ENCODE measurements at places on chromosomes 6 and 20. TPM values are rescaled to one million over a fixed set of nuclear protein-coding genes. Genes with fewer than 3 reads are reported as not detected.

Gene CSNK2A1
- 89.4 TPM for total RNA-seq

Gene IMPG1
- total RNA-seq = not detected

Gene TRIM10
- total RNA-seq = not detected

DNA sequence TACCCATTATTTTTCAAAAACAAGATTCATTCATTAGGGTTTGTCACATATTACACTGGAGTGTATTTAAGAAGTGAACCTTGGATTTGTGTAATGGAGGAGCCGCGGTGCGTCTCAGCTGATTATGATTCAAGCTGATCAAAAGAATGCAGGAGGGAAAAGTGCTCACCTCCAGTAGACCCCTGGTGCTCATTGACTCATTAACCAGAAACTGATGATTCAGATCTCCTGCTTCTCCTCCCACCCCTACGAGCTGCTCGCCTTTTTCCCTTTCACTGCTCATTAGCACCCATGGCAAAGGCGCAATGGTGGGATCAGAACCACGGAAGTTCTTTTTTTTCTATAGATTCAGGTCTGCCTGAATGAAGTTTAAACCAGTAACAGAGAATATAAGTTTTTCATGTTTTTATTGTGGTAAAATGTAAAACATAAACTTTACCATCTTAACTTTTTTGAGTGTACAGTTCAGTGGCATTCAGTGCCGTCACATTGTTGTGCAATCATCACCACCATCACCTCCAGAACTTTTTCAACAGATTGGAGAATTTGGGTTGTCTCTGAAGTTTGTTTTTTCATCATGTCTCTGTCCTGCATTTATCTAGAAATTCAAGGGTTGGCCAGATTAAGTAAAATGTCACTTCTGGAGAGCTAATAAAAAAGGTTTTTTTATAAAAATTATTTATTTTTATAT is 101.6 kb downstream of the LINC00237 start:
- DNase-seq = no peak

DNA sequence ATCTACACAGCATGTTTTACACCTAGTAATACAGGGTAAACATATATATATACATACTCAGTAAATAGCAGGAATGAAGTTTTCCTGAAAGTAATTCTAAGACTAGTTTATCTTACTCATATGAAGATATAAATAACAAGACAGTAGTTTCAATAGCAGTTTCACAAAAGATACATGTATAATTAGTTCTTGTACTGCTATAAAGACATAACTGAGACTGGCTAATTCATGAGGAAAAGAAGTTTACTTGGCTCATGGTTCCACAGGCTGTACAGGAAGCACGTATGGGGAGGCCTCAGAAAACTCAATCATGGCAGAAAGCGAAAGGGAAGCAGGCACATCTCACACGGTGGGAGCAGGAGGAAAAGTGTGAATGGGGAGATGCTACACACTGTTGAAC is 16.9 kb downstream of the RARS2 start:
- DNase-seq = no peak

DNA sequence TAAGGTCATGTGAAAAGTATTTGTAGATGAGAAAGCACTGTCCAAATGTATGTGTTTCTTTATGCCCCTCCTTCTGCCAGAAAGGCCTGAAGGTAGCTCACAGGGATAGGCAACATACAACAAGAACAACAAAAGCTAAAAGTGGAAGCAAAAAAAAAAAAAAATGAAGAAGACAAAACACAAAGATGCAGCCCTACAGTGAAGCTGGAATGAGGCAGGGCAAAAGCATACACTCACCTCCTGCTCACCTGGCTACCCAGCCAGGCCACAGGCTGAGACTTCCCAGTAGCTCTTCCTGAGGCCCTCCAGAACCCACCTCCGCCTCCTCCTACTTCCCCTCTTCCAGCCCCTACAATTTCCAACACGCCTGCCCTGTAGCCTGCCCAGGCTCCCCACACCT is 2.4 kb downstream of the UNC5CL start:
- DNase-seq = no peak

GRCh38 chr6:33211666-33212422 is 3.5 kb downstream of the RING1 start:
- no peak for DNase-seq

- no peak for DNase-seq
Observed at GRCh38 chr6:72969666-72970065, 255.6 kb downstream of the KHDC1L start.

DNA sequence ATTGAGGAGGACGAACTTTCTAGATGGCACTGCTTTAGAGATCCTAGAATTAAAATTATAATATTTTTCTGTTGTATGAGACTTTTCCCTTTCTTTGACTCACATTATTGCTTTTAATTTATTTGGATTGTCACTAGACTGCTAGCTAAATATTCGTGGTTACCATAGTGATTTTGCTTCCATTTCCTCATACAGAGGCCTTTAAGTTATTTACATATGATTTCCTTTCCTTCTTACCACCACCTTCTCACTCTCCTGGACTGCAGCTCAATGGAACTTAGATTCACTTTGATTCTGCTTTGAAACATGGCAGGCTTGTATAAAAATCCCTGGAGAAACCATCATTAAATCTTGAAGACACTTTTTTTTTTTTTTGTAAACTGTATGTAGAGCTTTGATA is 222.9 kb downstream of the LAMA2 start:
- no peak for DNase-seq

DNA sequence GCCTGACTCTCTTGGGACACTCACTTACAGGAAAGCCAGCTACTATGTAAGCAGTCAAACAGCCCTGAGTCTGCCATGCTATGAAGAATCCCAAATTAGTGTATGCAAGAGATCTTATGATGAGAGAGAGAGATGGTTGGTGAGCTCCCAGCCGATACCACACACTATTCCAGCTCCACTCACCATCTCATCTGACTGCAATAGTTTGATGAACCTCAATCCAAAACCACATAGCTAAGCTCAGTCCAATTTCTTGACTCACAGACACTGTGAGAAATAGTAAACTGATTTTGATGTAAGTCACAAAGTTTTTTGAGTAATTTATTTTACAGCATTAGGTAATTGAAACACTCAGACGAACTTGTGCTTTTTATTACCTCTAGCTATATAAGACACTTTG is 441.4 kb downstream of the COL12A1 start:
- peak; percentile 28 for DNase-seq

DNA sequence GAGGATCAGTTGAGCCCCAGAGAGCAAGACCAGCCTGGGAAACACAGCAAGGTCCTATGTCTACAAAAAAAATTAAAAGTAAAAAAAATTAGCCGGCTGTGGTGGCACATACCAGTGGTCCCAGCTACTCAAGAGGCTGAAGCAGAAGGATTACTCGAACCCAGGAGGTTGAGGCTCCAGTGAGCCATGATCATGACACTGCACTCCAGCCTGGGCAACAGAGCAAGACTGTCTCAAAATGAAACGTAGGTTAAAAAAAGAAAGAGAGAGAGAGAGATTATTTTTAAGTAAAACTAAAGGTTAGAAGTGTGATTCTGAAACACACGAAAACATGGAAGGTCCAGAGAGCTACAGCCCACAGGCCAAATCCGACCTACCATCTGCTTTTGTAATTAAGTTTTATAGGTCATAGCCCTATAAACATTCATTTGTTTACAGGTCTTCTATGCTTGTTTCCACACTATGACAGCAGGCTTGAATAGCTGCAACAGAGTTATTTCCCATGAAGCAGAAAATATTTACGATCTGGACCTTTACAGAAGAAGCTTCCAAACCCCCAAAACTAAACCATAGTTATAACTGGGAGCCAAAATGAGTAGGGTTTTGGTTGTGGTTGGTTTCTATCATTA is 279.7 kb downstream of the GMDS start:
- DNase-seq = no peak

DNA sequence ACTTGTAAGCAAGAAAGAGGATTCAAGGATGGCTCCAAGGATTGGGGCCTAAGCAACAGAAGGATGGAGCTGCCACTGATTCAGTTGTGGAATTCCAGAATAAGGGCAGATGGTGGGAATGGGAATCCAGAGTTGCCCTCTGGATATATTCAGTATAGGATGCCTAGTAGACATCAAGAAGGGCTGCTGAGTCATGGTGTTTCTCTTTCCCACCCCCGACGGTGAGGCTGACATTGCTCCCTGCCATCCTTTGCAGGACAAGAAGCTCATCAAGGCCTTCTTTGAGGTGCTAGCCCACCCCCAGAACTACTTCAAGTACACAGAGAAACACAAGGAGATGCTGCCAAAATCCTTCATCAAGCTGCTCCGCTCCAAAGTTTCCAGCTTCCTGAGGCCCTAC is 11.2 kb upstream of the ZNF76 start:
- DNase-seq = no peak

All from fibroblast of lung (primary cell).